Esophagus mucosa (tissue), 1 donor: ENCODE measurements at places on chromosomes 11 and 22.

DNA sequence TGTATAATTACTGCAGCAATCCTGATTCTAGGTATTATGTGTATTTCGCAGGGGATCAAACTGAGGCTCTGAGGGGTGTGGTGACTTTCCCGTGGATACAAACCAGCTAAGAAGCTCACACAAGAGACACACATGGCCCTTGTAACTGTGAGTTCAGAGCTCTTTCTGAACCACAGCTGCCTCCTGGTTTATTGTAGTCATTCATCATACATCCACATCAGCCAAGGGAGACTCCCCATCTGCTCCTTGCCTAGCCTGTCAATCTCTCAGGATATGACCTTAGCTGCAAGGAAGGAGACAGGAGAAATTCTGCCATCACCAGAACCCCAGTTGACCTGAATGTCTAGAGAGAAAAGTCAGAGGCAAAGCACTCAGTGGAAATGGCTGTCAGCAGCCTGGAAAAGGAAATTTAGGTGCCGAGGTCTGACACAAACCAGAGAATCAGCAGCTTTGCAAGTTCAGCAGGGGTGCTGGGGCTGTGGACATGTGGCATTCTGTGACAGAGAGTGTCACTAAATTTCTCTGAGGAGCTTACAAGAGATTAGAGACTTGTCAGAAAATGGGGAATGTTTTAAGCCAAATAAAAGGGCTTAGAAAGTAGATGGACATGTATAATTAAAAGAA lies 209.5 kb downstream of the AASDHPPT start:
- ATAC-seq, result no peak

DNA sequence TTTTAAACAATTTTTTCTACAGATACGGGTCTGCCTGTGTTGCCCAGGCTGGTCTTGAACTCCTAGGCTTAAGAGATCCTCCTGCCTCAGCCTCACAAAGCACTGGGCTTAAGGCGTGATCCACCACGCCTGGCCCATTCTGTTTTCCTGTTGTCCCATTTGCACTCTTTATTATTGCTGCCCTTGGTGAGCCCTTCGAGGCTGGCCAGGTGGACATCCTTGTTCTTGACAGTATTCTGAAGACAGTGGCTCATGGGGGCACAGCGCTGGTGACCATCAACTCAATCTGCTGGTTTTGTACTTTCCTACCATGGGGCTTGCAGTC lies 35.6 kb downstream of the TBC1D22A start:
- no peak for ATAC-seq

DNA sequence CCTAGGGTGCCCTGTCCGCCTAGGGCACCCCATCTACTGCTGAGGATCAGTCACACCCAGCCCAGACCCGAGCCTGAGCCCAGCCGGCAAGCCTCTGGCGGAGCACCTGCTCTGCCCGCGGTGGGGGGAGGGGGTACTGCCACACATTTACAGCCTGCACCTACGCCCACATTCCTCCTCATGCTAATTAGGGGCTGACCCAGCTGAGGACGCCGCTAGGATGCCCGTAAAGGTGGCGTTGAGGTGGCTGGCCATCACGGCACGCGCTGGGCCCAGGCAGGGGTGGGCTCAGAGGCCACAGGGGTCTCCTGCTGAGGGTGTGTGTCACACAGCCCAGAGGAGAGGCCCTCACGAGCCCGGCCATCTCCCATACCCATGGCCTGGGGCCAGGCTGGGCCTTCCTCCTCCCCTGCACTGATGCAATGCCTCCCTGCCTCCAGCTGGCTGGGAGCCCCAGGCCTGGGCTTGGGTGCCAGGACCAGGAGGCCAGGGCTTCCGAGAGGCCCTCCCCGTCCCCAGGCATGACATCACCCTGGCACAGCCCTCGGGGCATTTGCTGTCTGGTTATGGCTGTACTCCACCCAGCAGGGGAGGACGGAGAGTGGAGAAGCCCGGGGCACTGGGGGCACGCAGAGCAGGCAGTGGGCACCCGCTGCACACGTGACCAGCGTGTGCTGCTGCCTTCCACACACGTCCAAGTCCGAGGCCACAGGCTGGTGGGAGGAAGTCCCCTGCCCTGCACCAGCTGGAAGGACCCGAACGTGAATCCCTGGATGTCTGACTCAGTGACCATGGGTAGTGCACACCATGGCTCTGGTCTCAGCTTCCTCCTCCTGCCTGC lies 12.7 kb downstream of the DUSP8 start:
- ATAC-seq, result peak; percentile 54

DNA sequence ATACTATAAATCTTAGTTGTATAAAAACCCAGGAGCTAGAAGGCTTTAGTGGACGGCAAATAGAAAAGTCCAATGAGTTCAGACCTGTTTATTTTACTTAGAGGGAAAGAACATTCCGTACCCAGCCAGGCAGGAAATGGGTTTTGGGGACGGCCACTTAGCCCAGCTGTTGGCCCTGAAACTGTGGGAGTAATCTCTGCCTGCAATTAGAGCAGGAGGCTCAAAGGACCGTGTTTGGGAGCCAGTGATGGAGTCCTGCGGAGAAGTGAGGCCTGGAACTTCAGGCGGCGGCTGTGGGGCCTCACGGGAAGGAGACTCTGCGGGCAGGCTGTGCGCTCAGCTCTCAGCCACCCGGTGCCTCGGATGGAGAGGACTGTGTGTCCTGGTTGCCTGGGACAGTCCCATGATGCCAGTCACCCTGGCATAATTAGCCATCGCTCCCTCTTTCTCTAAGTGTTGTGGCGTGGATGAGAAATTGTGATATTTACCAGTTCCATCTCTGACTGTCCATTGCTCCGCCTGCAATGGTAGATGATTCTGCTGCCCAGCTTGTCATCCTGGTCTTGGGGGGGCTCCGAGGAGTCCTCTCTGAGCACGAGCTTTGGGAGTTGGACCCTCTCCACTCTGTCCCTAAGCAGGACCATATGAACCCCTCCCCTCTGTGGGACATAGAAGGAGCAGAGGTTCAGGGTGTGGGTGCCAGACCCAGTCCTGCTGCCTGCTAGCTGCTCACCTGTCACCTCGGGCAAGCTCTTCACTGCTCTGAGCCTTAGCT lies 530.3 kb downstream of the TBC1D22A start:
- ATAC-seq, result no peak

DNA sequence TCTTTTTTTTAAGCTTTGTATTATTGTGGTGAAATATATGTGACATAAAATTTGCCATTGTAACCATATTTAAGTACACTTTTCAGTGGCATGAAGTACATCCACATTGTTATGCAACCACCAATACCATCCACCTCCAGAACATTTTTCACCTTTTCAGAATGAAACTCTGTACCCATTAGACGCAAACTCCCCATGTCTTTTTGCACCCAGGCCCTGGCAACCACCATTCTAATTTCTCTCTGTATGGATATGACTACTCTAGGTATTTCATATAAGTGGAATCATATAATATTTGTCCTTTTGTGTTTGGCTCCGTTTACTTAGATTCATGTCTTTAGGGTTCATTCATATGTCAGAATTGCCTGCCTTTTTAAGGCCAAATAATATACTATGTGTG lies 182.8 kb upstream of the TBCEL start:
- ATAC-seq, result no peak

GRCh38 chr11:117303646-117304315 lies 12.3 kb downstream of the BACE1 start:
- ATAC-seq, result no peak

GRCh38 chr22:44427611-44428470 lies 70.2 kb downstream of the RTL6 start:
- ATAC-seq, result no peak

DNA sequence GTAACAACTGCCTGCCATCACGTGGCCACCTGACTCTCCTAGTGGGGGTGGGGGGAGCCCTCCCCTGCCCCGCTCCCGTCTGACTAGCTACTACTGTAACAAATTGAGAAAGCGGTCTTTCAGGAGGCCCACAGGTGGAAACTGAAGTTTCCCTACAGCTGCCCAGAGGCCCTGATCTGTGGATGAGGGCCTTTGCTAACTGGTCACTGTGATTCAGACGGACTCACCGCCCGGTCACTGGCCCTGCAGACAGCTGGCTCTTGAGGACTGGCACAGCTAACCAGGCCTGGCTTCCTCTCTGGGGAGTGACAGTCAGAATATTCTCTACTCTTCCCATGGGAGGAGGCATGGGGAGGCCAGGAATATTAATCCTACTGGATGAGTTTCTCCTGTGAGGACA lies 116.8 kb downstream of the ARHGAP8 start:
- ATAC-seq, result no peak

- no peak for ATAC-seq
These were observed 82.1 kb downstream of the OTOG start for GRCh38 chr11:17629113-17629512.

GRCh38 chr11:62400760-62401159 lies 18.1 kb upstream of the SCGB1A1 start:
- peak; percentile 75 for ATAC-seq
